ENCODE measurements at places on chromosomes 3 and 15.

DNA sequence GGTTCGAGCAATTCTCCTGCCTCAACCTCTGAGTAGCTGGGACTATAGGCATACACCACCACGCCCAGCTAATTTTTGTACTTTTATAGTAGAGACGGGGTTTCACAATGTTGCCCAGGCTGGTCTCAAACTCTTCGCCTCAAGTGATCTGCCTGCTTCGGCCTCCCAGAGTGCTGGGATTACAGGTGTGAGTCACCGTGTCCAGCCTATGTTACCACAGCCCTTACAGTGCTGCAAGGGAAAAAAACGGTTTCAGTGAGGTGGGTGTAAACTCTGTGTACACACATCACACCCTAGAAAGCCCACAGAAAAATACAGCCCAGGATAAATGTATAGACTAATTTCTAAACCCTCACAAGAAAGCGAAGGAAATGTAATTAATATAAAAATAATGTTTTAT, 103.5 kb upstream of the AKAP13 start:
- DNase-seq, result no peak

DNA sequence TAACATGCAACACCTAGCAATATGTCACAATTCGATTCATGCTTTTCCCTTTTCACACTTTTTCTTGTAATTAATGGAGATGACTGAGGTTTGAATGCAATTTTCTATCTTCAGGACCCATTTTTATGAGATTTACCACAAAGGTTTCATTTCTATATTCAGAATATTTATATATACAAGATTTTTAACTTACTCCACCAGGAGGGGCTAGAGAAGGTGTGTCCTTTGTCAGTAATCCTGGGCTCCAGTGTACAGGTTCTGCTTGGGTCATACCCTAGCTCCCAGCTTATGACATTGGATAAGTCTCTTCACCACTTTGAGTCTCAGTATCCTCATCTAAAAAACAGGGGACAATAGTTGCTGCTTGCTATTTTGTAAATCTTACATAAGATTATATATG, 95.7 kb upstream of the SLC24A5 start:
- DNase-seq, result no peak

- no peak for DNase-seq
Observed at GRCh38 chr3:77420336-77420735, 380.4 kb downstream of the ROBO2 start.

DNA sequence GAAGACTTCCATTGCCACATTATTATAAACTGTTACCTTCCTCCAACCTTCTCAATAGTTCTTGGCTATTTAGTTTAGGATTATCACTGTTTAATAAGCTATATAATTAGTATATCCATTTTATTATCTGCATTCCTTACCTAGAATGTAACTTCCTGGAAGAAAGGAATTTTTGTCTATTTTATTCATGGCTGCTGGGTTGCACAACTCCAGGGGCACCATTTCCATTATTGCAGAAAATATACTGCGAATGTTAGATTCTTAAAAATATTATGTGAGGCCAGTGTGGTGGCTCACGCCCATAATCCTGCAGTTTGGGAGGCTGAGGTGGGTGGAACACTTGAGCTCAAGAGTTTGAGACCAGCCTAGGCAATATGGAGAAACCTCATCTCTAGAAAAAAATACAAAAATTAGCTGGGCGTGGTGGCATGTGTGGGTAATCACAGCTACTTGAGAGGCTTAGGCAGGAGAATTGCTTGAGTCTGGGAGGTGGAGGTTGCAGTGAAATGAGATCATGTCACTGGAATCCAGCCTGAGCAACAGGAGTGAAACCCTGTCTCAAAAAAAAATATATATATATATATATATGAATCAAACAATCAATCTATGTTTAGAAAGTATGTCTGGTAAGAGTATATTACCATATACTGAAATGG, 19.9 kb downstream of the CLDN1 start:
- no peak for DNase-seq

DNA sequence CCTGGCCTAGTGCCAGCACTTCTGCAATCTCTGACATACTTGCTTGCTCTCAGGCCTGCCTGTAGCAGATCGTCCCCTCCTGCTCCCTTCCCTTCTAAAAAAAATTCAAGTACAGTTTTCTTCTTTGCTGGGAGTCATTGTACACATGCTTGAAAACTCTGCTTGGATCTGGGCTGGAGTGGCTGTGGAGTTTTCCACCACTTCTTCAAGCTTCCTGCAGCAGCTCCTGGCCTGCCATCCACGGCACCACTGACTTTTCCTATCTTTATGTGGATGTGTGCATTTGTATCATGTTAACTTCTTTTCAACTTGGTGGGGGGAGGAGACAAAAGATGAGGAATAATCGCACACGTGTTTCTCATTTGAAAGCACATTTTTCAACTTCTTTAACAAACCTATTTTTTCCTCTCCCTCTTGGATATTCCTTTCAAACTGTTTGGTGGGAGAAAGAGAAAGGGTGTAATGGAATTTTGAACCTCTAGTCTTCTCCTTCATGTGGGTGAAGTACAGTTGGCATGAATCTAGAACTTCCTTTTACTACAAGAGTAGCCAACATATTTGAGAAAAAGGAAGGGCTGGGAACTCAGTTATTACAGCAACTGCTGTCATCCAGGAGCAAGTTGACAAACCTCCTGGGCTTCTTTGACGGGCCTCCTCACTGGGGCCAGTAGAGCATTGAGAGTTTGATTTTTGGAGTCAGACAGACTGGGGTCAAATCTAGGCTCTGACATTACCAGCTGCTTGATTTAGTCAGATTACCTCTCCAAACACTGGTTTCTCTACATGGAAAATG, 61.2 kb upstream of the LRTM1 start:
- DNase-seq, result no peak

DNA sequence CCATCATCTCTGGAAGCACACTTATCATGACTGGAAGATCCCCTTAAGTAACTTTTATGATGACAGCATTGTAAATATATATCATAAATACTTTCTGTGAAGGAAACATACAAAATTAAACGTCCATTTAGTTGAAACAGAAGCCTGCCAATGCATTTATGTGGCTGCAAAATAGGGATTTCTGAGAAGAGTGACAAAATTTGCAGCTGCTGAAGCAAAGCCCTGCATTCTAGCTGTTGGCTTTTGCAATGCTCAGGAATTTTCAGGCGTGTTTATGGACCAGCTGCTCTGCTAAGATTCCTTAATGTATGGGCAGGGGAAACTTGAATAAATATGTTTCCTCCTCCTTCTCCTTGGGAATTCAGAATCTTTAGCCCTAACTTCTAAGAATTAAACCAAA, 137.3 kb downstream of the CACNA2D3 start:
- no peak for DNase-seq

All from T-cell (primary cell).